ENCODE measurements at places on chromosomes 3 and 15.

DNA sequence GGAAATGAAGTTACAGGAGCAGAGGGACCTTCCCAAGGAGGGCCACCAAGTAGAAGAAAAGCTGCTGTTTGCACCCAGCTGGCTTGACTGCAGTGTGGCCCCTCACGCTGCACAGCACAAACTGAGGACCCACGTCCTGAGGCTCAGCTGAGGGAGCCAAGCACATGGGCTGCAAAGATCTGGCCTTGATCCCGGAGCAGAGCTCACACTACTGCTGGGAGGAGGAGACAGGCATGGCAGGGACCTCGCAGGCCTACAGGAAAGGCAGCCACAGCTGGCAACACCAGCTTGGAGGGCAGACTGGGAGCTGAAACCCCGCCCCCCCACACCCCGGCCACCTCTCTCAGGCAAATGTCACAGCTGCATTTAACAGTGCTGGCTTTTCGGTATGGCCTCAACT lies 39.7 kb downstream of the KLHL25 start:
- DNase-seq, result no peak

GRCh38 chr3:189084620-189085019 lies 87.2 kb upstream of the TPRG1 start:
- no peak for DNase-seq

DNA sequence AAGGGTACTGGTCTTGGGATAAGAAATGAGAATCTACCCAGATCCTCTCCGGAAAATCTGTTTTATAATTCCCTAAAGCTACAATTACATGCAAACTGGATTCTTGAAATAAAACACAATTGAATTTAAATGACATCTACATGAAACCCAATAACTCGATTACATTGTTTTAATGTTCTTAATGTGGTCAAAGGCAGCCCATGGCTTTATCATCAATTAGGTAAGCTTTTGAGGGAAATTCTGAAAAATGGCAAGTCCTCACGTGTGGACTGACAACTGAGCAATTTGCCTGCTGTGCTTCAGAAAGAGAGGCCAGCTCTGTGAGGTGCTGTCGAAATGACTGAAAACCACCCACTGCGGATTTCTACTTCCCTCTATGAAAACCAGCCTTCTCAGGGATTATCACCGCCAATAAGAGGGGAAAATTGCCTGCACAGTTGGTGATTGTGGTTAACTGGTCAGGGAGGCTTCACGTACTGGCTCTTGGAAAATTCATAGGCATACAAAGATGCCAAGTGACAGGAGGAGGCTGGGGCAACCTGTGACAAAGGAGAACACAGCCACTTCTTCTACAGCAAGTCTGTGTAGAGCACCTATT lies 200.8 kb upstream of the SLCO3A1 start:
- DNase-seq, result no peak

DNA sequence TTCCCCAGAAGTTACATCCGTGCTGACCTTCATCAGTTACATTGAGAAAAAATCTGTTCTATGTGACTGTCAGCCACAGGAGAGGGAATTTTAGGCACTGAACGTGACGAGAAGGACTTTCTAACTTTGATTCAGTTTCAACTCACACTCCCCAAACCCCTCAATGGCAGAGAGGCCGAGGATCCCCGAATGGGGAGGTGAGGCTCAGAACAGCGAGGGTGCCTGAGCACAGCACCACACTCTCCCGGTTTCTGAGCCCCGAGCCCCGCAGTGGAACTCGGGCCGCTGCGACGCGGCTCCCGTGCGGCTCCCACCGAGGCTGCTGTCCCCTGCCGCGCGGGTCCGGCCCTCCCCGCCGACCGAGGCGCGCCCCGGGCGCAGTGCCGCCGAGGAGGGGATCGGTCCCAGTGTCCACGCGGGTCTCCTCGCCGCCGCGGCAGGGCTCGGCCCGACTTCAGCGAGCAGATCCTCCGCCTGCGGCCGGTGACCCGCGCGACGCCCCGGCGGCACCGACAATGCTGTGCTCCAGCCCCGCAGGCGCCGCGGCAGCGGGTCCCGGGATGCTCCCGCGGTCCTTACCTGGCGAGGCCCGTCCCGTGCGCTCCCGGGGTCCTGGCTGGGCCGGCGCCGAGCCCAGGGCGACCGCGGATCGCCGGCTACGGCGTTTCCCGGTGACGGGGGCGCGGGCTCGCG lies 439 bp downstream of the CTXND1 start:
- DNase-seq, result no peak

- DNase-seq, result no peak
Observed at GRCh38 chr3:195194559-195195206, 76.3 kb downstream of the XXYLT1 start.

DNA sequence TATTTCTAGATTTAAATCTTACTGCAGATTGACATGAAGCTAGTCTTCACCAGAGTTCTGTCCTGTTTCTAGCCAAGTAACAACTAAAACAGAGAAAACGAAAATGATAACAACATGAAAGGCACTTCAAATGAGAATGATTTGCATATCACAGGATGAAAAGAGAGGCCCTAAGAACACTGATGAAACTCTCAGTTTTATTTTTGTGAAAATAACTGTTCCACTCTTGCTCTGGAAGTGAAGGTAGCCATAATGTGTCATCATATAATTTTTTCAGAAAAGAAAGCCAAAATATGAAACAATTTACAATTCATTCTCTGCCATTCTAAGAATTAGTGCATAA lies 274.4 kb downstream of the ADAMTSL3 start:
- no peak for DNase-seq

DNA sequence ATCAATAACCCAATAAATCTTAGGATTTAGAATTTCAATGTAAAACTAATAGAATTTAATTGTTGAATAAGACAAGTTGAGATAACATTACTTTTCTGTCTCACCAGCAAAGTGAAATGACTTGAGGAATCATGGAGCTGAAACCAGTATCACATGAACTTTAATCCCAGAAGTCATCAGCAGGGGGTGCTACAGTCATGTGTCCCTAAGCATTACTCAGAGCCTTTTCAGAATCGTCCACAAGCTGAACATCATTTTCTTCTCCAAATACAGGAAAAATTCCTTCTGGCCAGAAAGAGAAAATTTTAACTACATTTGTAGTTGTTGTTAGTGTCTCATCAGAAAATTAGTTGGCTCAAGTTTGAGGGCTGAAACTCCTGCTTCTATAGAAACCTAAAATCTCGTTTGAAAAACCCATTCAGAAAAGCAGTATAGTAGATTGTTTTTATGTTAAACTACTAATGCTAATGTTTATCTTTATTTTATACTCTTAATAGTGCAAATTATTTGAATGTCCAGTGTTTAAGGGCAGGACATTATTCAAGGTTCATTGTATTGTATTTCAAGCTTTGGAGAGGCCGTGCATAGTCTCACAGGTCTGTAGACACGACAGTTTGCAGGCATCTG lies 384.1 kb downstream of the PLOD2 start:
- no peak for DNase-seq

- no peak for DNase-seq
Observed at GRCh38 chr3:68893600-68894239, 38.6 kb downstream of the TAFA4 start.

- DNase-seq, result no peak
Observed at GRCh38 chr3:120693439-120694171, 11.6 kb upstream of the HGD start.

DNA sequence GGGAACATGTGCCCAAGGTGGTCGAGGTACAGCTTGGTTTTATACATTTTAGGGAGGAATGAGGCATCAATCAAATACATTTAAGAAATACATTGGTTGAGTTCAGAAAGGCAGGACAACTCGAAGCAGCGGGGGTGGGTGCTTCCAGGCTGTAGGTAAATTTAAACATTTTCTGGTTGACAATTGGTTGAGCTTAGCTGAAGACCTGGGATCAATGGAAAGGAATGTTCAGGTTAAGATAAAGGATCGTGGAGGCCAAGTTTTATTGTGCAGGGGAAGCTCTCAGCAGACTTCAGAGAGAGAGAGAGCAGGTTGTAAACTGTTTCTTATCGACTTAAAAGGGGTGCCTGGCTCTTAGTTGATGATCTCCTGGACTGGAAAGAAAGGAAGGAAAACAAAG lies 11.3 kb downstream of the CPN2 start:
- DNase-seq, result no peak

GRCh38 chr15:80572337-80572736 lies 122.8 kb upstream of the ABHD17C start:
- DNase-seq, result no peak

- no peak for DNase-seq
Observed at GRCh38 chr15:49168016-49168415, 2.0 kb upstream of the GALK2 start.

GRCh38 chr3:155805204-155805801 lies 775 bp downstream of the C3orf33 start:
- no peak for DNase-seq

GRCh38 chr3:87462228-87462627 lies 185.8 kb upstream of the POU1F1 start:
- DNase-seq, result no peak

DNA sequence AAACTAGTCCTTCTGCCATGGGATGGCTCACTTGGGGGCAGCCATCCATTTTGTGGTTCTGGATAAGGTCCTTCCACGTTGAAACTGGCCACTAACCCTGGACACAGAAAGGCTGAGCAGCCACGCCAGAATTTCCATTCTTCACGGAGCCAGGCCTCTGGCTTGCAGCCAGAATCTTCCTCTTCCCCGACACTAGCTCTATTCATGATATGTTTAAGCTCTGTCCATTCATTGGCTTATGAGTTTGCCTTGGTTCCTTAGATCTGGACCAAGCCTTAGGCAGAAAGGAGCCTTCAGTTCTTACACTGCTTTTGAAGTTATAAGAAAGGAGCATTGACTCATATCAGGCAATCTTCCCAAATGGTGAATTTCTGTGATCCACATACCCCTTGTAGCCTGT lies 288.4 kb upstream of the GOLGA6L4 start:
- DNase-seq, result no peak

GRCh38 chr15:36109943-36110658 lies 469.3 kb upstream of the CDIN1 start:
- no peak for DNase-seq

Data from stimulated activated CD8-positive, alpha-beta memory T cell treated with anti-CD3 and anti-CD28 coated beads, Interleukin-4, amount 100 ng/mL, for 1 hour (primary cell).